ENCODE measurements at places on chromosomes 7 and 10.

DNA sequence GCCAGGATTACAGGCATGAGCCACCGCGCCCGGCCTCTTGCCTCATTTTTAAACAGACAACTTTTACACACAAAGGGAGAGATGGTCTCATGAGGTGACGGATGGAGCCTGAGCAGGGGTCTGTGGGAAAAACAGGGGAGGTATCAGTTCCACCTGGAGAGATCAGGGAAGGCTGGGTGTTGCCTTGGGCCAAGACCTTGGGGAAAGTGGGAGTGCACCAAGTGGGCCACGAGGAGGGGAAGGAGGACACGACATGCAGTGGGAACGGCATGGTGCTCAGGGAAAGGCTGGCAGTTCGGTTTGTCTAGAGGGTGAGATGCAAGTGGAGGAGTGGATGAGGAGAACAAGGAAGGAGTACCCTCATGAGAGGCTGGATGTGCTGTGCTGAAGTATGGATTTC lies 8.9 kb upstream of the ZNF777 start:
- DNase-seq, result no peak

DNA sequence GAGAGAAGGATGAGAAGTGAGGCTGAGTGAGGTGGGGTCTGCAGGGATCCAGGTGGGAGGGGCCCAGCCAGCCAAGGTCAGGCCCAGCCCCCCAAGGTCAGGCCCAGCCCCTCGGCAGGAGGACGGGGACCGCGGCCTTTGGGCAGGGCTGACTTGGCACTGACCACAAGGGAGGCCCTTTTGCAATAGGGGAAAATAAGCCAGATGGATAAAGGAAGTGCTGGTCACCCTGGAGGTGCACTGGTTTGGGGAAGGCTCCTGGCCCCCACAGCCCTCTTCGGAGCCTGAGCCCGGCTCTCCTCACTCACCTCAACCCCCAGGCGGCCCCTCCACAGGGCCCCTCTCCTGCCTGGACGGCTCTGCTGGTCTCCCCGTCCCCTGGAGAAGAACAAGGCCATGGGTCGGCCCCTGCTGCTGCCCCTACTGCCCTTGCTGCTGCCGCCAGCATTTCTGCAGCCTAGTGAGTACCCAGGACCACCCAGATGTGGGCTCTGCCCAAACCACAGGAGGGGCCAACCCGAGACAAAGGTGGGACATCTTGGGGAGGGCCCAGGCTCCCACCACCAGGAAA lies at the start of gene PILRA:
Gene PILRA, plus strand, starts transcription at position 227 of the 571 bp plus-strand sequence. Its CDS starts 170 bp downstream, at position 397.
- DNase-seq, result no peak

DNA sequence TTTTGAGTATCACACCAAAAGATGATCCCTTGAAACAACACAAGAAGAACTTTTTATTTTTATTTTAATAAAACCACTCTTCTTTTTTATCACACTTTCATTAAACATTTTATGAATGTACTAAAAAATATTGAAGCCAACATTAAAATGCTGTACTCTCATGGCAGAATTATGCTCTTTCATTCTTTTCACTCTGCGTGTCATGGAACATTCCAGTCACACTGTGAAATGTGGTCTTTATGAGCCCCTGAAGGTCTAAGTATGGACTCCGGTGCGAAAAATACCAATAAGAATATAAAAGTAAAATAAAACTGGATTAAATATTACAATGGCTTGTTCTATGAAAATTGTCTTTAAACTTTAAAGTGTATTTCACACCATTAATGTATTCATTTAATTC lies 148.4 kb downstream of the TMEM26 start:
- no peak for DNase-seq

DNA sequence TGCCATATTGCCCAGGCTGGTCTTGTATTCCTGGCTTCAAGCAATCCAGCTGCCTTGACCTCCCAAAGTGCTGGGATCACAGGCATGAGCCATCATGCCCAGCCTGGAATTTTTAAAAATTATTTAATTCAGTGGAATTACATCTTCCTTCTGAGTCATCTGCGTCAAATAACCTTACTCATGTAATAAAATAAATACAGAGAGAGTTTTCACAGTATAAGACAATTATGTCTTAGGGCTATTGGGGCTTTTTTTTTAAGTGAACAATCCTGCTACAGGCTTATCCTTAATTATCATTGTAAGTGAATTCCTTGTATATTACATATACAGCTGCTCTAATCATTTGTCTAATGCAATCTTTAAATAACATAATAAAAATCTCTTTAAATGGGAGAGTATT lies 108.3 kb downstream of the MAPK8 start:
- no peak for DNase-seq

- no peak for DNase-seq
Measured at GRCh38 chr10:126227762-126228134, 160.5 kb downstream of the ADAM12 start.

GRCh38 chr7:131244259-131244852 lies 83.3 kb upstream of the MKLN1 start:
- DNase-seq, result peak; percentile 35

DNA sequence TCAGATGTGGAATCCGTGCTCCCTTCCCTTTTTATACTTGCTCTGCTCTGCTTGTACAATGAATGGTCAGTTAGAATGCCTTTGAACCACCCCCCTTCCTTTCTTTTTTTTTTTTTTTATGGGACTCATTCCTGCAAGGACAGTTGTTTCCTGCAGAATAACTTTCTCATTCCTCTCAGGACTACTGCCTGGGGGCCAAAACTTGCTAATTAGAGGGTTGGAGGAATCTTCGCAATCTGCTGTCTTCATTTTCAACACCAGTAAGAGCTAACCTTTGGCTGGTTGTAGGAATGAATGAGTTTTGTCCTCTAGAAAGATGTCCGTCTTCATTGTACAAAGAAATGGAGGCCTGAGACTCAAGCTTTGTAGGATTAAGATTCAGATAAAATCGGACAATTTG lies 868.1 kb downstream of the LRMDA start:
- no peak for DNase-seq

- DNase-seq, result no peak
Measured at GRCh38 chr7:157032644-157033482, 22.4 kb upstream of the MNX1 start.

- no peak for DNase-seq
Measured at GRCh38 chr10:29767968-29768367, 133.2 kb upstream of the SVIL start.

- DNase-seq, result no peak
Measured at GRCh38 chr7:90320801-90321494, at the start of gene FAM237B. FAM237B (minus strand) TSS chr7:90321304; CDS start chr7:90319748, 1,556 bp downstream.

GRCh38 chr7:114112806-114113205 lies 194.0 kb upstream of the PPP1R3A start:
- DNase-seq, result no peak
